COR-L47 (cell line): ENCODE measurements at places on chromosomes 11 and 22.

GRCh38 chr22:29641042-29641699, 37.7 kb downstream of the NF2 start:
- no peak for DNase-seq

GRCh38 chr11:78339483-78339882, 78.1 kb downstream of the GAB2 start:
- peak; percentile 56 for DNase-seq

DNA sequence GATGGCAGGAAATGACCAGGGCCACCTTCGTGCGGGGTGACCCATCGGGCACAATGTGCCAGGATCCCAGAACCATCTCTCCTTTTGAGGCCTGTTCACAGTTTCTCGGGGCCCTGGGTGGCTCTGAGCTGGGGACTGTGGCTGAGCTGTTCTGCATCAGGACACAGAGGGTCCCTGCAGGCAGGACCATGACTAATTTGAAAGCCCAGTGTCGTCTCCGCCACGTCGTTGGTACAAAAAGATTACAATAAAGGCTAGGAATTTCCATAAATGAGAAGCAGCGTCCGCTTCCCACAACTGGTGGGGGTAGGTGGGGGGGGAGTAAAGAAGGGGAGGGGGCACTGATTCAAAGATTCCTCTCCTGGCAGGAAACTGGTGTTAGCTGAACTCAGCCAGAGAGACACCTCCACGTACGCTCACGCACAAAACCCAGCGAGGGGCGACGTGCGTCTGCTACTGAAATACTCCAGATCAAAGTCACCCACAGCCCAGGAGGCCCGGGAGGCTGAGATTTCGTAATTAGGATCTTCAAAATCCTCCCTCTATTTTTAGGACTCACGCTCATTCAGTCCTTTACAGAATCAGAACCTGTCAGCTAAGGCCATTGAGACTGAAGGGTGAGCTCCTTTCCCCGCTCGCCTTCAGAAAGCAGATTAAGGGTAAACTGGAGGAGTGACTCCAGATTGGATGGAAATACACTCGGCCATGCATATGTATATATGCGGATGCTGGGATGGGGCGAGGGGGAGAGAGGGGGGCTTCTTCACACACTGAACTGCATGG, 11.0 kb downstream of the MN1 start:
- DNase-seq = no peak

DNA sequence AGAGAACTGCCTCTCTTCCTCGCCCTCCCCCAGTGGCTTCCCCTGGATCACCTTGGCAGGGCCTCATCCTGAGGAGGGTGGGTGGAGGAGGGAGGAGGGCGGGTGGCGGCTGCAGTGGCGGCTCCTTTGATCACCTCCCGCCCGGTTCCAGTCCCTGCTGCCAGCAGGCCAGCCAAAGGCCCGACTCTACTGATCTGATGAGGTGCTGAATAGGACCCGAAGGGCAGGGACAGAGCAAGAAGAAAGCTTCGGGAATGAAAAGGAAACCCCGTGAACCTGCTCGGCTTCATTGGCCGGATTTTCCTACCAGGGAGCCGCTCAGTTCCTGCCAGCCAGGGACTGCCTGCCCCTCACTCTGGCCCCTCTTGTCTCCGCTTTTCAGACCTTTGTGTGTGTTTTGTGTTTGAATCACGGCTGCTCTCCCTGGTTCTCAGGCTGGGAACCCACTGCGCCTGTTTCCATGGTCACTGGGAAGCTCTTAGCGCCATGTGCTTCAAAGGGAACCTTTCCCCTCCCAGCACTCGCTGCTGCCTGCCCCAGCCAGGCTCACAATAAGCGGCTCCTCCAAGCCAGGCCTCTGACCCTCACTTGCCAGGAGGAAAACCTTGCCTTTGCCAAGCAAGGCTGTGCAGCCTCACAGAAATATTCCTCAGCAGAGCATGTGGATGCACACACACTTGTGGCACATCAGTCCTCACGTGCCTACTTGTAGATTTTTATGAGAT, 56.8 kb downstream of the C22orf31 start:
- peak; percentile 4 for DNase-seq

DNA sequence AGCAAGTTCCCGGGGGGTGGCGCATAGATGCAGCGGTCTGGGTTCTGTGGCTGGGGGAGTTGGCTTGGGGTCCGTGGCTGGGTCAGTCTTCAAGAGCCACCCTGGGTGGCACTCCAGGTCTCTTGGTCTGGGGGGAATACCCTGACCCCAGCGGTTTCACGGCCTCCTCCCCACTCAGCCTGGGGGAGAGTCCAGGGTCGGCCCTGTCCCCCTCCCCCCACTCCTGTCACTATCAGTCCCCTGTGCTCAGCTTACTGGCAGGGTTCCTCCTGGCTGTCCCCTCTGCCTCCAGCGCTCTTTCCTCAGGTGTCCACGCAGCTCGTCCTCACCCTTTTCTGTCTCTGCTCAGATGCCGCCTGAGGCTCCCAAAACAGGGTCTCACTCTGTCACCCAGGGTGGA, 68.5 kb upstream of the PARVG start:
- DNase-seq = no peak

GRCh38 chr11:88337987-88338668, 592 bp upstream of the CTSC start:
- no peak for DNase-seq

GRCh38 chr11:41458154-41458553, 1.3 kb downstream of the LRRC4C start:
- DNase-seq = no peak

GRCh38 chr22:50665212-50665611, 7.4 kb upstream of the SHANK3 start:
- no peak for DNase-seq

DNA sequence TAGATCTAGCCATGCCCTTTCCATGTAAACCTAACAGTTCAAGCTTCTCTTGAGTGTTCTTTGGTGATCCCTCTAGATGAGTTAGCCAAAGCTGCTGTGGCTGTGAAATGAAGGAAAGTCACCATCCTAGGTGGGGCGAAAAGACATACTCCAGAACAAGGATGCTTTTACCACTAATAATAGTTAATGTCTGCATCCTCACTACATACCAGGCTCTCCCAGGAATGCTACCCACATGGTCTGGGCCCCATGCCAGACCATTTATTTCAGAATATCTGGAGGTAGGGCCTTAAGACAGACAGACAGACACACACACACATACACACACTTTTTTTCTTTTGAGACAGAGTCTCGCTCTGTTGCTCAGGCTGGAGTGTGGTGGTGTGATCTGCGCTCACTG, 14.7 kb downstream of the ABTB2 start:
- DNase-seq = no peak

DNA sequence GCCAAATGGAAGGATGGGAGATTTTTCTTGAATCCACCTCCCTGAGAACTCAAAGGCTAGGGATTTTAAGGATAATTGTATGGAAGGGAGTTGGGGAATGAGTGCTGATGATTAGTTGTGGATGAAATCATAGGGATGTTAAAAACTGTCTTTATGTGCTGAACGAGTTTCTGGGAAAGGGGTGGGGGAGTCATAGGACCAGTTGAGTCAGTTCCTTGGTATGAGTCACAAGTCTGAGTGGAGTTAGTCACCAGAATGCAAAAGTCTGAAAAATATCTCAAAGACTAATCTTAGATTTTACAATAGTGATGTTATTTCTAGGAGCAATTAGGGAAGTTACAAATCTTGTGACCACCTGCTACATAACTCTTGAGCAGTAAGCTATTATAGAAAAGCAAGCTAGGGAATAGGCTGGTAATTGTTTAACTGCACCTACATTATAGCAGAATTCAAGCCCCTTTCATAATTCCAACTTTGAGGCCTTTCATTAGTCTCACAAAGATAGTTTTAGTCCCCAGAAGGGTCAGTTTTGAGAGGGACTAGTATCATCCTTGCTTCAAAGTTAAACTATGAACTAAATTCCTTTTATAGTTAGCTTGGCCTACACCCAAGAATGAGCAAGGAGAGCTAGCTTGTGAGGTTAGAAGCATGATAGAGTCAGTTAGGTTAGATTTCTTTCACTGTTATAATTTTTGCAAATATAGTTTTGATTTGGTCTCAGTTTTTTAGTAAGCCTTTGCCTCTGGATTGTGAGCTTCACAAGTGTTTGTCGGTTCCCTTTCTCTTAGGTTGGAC, 668.0 kb downstream of the ETS1 start:
- no peak for DNase-seq

GRCh38 chr11:114832532-114833125, 154.3 kb downstream of the NXPE2 start:
- peak; percentile 70 for DNase-seq

DNA sequence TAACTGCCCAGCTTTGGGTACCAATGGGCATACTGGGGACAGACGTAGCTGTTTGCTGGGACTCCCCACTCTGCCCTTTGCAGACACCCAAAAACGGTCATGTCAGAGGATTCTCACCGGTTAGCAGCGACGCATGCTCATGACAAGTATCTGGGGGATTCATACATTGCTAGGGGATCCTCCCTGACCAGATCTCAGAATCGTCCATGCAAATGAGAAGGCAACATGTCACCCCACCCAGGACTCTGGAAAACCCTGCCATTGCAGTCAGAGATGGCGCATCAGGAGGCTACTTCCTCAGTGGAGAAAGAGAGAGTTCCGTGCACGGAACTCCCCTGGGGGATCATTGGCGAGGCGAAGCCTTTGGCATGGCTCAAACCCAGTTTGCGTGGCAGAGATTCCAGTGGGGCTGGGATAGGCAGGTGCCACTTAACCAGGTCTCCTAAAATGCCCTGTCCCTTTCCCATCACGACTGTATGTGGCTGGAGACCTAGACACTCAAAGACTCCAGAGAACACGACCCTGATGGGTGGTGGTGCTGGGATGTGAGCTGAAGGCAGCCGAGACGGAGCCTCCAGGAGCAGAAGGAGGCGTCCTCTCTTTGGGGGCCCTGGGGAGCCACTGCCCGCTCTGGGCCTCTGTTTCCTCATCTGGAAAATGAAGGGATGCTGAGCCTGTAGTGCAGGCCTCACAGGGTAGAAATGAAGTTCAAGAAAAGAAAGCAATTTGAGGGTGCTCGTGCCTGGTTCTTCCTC, 4.9 kb downstream of the RGL4 start:
- no peak for DNase-seq

DNA sequence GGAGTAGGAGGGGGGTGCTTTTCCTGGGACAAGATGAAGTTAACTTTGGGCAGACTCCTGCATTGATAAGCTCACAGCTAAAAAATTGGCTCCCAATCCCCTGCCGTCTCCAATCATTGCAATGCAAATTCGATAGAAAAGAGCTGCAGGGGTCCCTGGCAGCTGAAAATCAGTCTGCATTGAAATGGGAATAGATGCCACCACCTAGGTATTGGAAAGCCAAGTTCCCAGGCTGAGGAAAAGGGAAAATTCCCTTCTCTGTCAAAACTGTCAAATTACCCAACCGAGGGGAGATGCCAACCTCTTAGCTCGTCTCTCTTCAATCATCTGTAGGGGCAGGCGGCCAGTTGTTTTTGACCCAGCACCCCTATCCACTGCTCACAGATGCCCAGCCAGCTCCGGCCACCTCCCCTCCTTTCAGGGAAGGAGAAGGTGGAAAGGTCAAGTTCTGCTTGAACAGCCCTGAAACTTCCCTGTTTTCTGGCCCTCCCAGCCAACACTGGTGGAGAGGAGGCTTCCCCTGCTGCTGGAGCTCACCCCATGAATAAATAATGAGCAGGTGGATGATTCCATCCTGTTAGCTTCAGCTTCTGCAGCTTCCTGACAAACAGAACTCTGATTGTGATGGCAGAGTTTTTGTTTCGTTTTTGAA, 916.3 kb downstream of the TBC1D22A start:
- no peak for DNase-seq

- no peak for DNase-seq
Measured at GRCh38 chr22:23685205-23685784, 5.5 kb upstream of the RGL4 start.

GRCh38 chr11:61343792-61344745, 11.0 kb downstream of the TKFC start:
- no peak for DNase-seq

DNA sequence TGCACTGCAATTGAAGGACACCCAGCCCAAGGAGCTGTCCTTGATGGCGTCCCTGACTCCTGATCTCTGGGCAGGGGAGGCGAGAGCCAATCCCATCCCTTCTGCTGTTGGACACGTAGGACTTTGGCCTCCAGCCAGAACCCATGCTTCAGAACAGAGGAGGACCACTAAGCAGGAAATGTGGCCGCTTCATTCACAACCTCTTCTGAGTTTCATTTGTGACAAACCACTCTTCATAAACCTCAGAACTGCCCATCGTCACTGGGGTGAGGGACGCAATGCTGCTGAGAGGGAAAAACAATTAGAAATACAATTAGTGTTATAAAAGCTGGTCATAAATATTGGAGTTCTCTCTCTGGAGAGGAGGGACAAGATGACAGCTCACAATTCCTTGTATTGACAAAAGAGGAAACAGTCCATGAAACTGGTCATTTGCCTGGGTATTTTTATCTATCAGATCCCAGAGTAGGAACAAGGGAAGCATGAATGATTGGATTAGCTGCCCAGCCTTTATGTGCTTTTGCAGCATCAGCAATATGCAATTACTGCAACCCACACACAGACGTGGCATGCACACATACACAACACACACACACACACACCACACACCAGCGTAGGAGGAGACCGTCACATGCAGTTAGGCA, 216.5 kb upstream of the CADM1 start:
- DNase-seq = no peak

DNA sequence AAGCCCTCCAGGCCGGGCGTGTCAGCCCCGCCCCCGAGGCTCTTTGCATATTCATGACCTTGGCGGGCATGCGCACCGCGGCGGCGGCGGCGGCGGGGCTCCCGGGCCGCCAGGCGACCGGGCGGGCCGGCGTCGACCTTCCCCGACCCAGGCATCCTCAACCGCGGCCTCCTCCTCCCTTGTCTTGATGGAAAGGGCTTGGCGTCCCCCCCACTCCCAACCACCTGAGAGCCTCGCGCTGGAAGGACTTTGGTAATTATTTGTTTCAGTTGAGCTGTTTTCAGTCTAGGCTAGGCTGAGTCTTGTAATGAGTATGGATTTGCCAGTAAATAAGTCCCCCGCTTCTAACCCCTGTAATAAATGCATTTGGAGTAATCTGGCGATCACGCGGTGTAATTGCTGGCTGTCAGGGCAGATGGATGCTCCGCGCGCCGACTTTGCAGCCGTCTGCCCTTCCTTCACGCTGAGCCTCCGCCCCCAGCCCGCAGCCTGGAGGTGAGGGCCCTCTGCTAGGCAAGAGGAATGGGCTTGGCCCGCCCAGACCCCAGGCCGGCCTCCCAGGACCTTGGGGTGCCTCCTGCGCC, 25.2 kb downstream of the FLRT1 start:
- DNase-seq = peak; percentile 79

DNA sequence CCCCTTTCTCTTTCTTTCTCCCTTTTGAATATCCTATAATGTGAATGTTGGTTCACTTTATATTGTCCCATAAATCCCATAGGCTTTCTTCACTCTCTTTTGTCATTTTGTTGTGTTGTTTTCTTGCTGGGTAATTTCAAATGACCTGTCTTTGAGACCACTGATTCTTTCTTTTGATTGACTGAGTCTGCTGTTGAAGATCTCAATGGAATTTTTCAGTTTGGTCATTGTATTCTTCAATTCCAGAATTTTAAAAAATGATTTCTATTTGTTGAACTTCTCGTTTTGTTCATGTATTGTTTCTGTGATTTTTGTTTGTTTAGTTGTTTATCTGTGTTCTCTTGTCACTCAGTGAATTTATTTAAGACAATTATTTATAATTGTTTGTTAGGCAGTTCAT, 17.5 kb upstream of the FZD4 start:
- DNase-seq = no peak
